Stimulated activated CD8-positive, alpha-beta memory T cell treated with anti-CD3 and anti-CD28 coated beads, Interleukin-7, amount 100 ng/mL, for 1 hour (primary cell): ENCODE measurements at places on chromosomes 7 and 10.

DNA sequence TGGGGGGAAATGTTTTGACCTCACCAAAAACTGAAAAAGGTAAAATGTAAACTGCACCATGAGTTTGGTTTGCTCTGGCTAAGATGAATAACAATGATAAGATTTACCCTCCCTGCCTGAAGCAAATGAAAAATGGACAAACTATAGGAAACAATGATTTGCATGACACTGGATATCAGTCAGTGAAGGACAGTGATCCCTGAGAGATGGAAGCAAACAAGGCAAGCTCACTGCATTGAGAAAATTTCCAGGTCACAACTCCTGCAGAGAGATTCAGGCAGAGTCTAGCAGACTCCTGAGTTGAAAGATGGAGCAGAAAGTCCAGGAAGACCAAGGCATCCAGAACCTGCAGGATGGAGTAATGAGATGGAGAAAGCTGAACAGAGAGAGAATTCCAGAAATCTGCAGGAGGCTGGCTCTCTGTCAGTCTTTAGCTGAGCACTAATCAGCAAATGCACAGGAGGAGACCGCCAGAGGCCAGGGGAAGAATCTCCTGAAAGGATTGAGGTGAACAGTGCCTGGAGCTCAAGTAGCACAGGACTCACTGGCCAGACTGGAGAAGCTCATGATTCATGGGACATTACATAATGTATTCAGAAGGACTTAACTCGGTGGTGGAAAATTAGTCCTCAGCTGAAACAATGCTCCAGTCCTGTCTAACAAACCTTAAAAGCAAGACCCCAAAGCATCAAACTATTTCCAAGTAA, 51.2 kb upstream of the PALS2 start:
- DNase-seq: no peak

- no peak for DNase-seq
Measured at GRCh38 chr7:26599982-26600381, 264.4 kb downstream of the SKAP2 start.

- no peak for DNase-seq
Measured at GRCh38 chr7:16462431-16462889, 3.1 kb downstream of the SOSTDC1 start.

GRCh38 chr10:71776481-71776925, 3.2 kb upstream of the VSIR start:
- no peak for DNase-seq

DNA sequence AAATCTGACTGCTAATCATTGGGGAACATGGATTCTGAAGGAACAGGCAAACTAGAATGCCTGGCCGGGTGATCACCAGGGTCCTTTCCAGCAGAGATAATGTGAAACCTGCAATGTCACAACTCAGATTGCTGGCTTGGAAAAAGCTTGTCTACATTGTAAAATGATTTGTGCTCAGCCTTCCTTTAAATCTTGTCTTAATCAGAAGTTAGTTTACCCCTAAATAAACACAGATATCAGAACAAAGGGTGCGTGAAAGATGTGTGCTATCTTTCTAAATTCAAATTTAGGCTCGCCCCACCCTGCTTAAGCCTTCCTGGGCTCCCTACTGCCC, 26.3 kb downstream of the COBL start:
- no peak for DNase-seq

- no peak for DNase-seq
Measured at GRCh38 chr10:120221873-120222485, 235.0 kb upstream of the PLPP4 start.

GRCh38 chr10:127977357-127978009, 70.6 kb downstream of the PTPRE start:
- no peak for DNase-seq

GRCh38 chr7:149741629-149742028, 31.8 kb downstream of the ZNF467 start:
- no peak for DNase-seq

DNA sequence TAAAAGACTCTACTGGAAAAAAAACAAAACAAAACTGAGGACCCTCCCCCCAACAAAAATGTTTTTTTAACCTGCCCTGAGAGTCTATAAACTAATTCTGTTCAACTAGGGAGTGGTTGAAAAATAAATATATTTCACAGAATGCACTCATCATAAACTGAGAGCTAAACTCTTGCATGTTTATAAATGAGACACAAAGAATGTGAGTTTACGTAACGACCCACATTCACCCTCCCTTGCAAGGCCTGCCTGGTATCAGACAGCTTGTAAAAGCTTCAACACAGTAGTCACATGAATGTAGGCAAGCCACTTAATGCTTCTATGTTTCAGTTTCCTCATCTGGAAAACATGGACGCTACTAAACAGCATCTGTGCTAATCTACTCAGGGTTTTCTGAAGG, 50.3 kb downstream of the JAZF1 start:
- DNase-seq: no peak
